ENCODE measurements at places on chromosomes 13 and 19. TPM values are rescaled to one million over a fixed set of nuclear protein-coding genes. Genes with fewer than 3 reads are reported as not detected.

GRCh38 chr19:13781547-13781946 lies 7.3 kb downstream of the C19orf53 start:
- no peak for DNase-seq

DNA sequence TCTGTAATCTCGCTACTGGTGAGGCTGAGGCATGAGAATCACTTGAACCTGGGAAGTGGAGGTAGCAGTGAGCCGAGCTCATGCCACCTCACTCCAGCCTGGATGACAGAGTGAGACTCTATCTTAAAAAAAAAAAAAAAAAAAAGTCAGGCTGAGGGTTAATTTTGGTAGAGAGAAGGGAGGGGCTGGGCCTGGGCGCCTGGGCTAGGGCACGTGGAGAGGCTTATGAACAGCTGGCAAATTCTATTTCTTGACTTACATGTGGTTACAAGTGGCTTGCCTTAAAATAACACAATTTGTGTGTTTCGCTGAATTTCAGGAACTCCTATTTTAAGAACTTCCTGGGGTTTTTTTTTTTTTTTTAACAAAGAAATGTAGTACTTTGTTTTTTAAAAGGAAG lies 47.6 kb upstream of the MAP3K10 start:
- no peak for DNase-seq

DNA sequence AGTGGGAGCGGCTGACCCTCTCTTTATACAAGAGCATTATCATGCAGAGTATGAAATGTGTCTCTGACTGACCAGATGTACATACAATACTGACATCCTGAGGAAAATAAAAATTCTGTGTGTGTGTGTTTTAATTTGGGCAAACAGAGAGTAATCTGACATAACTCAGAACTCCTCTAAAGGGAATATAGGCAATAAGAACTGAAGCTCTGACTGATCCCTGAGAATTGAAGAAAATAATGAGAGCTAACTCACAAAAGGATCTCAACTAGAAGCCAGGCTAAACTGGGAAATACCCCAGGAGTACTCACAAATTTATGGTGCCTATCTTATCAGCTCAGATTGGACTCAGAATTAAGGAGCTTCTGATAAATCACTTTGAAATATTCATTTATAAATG lies 539.9 kb downstream of the OLFM4 start:
- DNase-seq = no peak

DNA sequence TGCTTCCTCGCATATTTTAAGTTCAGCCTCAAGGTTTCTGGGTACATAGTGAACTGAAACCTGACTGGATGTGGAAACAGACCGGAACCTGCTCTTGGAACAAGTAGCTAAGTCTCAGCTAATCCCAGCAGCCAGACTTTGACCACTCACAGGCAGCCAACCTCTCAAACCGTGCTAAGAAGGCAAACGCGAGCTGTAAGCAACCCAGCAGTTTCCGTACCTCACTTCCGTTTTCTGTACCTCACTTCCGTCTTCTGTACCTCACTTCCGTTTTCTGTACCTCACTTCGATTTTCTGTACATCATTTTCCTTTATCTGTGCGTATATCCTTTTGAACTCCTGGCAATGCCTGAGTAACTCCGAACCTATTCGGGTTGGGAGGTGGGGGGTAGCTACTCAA lies 96.8 kb downstream of the SUCLA2 start:
- no peak for DNase-seq

- no peak for DNase-seq
These were observed 94.1 kb upstream of the FRY start for GRCh38 chr13:31937436-31937835.

LYPD3 gene
- 0.27 TPM for total RNA-seq

All from osteocyte (in vitro differentiated cells).